ENCODE measurements at places on chromosomes 12 and 14. TPM values are rescaled to one million over a fixed set of nuclear protein-coding genes. Genes with fewer than 3 reads are reported as not detected.

DNA sequence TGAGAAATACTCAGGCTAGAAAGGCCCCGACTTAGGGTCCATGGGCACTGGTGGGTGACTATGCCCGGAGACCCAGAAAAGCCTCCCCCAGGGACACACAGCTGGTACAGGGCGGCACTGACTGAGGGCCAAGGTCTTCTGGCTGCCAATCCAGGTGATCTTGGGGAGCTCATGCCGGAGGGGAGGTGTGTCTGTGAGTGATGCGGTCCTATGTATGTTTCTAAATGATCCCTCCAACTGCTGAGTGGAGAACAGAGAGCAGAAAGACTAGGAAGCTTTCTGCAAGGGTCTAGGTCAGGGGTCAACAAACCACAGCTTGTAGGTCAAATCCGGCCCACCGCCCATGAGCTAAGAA lies 391 bp downstream of the SERPINA4 start:
- no peak for DNase-seq

DNA sequence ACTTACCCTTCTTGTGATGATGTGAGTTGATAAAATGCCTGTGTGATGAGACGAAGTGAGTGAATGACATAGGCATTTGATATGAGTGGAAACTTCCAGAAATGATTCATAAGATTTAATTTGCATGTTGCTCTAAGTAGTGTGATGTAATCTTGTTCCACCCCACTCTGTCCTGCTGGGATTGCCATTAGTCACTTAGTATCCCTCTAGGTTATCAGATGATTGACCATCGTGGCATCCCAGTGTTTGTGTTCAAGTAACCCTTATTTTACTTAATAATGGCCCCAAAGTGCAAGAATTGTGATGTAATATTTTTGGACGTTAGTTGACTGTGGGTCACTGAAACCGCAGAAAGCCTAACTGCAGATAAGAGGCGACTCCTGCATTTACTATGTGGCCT lies 214.4 kb upstream of the DIO2 start:
- DNase-seq, result no peak

The RNASE8 gene
- not detected for polyA plus RNA-seq

The UNC119B gene
- 12.5 TPM for polyA plus RNA-seq

Data from naive thymus-derived CD4-positive, alpha-beta T cell (primary cell).